ENCODE measurements at places on chromosomes 6 and 20.

GRCh38 chr20:62087227-62087626 lies 21.5 kb upstream of the TAF4 start:
- no peak for DNase-seq

DNA sequence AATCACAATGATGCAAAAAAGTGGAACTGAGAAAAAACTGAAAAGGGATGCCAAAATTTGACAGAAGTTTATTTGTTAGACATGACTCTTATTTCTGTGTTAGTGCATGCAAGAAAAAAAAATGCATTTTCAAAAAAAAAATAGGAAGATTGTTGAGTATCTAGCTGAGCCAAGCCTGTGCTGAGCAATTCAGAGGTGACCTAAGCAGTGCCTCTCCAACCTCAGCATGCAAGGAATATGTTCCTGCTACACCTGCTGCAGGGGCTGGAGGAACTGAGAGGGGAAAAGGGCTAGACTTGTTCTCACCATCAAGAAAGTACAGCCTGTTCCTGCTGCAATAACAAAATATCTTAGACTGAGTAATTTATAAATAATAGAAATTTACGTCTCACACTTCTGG lies 24.0 kb downstream of the BPIFA2 start:
- no peak for DNase-seq

DNA sequence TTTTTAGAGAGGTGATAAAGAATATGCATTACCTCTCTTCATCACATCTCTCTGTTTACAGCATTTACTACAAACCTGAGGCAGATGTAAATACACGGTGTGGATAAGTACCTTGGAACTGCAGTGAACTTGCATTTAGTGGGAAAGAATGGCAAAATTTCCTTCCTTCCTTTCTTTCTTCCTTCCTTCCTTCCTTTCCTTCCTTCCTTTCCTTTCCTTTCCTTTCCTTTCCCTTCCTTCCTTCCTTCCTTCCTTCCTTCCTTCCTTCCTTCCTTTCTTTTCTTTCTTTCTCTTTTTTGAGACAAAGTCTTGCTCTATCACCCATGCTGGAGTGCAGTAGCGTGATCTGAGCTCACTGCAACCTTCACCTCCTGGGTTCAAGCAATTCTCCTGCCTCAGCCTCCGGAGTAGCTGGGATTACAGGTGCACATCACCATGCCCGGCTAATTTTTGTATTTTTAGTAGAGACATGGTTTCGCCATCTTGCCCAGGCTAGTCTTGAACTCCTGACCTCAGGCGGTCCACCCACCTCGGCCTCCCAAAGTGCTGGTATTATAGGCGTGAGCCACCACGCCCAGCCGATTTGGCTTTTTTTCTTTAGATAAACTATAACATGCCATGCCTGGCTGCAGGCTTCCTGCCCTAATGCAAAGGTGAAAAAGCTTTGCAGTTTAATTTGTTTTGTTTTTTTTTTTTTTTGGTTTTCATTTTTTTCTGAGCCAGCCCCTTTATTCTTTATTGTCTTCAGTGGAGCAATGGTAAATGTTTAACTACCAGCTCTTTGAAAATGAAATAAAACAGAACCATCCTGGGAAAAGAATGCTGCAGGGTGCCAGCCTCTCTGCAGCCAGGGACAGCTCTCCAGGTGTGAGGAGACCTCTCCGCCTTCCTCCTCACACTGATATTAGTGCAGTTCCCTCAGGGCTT lies 64.2 kb upstream of the NEDD9 start:
- DNase-seq = no peak

GRCh38 chr6:2542858-2543218 lies 207.9 kb downstream of the MYLK4 start:
- peak; percentile 95 for DNase-seq

Measured in bronchial epithelial cell (primary cell).